ENCODE measurements at places on chromosomes 3 and 15.

- no peak for DNase-seq
Observed at GRCh38 chr3:129543156-129543790, at the start of gene H1-8. Gene H1-8 (plus strand): TSS chr3:129543175. CDS start chr3:129543219, 44 bp downstream.

DNA sequence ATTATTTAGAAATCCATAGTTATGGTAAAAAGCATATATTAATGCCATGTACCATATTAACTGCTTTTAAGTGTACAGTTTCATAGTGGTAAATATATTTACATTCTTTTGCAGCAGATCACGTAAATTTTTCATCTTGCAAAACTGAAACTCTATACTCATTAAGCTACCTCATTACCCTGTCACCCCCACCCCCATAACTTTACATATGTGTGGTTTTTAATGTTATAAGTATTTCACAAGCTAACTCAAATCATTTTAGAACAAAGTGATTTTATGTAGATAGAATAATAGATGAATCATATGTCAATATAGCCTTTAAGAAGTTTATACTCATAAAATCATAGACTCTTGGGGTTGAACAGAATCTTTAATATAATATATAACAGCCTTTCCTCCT is 7.1 kb upstream of the TP63 start:
- DNase-seq: no peak

GRCh38 chr3:138232705-138233364 is 45.7 kb downstream of the ARMC8 start:
- no peak for DNase-seq

- no peak for DNase-seq
Observed at GRCh38 chr3:186790261-186790981, 7.0 kb downstream of the EIF4A2 start.

DNA sequence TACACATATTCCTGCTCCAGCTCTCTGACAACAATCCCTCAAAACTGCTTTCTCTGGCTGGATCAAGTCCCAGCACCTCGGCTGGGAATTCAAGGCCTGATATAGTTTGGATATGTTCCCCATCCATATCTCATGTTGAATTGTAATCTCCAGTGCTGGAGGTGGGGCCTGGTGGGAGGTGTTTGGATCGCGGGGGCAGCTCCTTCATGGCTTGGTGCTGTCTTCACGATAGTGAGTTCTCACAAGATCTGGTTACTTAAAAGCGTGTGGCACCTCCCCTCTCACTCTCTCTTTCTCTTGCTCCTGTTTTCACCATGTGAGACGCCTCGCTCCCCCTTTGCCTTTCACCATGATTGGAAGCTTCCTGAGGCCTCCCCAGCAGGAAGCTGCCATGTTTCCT is 47.4 kb upstream of the SYN2 start:
- no peak for DNase-seq

- DNase-seq: no peak
Observed at GRCh38 chr15:101024073-101024695, 105.0 kb downstream of the LRRK1 start.

DNA sequence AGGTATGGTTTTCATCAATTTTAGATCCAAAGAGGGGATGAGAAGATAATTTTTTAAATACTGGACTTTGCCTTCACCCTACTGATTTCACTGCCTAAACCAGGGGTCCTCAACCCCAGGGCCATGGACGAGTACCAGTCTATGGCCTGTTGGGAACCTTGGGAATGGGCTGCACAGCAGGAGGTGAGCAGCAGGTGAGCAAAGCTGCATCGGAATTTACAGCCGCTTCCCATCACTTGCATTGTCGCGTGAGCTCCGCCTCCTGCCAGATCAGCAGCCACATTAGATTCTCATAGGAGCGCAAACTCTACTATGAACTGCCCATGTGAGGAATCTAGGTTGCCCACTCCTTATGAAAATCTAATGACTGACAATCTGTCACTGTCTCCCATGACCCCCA is 76.3 kb upstream of the TTBK2 start:
- DNase-seq: no peak

GRCh38 chr15:88902221-88902835 is 7.0 kb upstream of the HAPLN3 start:
- no peak for DNase-seq

Data from GF-D8 (cell line).